ENCODE measurements at places on chromosomes 2 and 18. TPM values are rescaled to one million over a fixed set of nuclear protein-coding genes. Genes with fewer than 3 reads are reported as not detected.

DNA sequence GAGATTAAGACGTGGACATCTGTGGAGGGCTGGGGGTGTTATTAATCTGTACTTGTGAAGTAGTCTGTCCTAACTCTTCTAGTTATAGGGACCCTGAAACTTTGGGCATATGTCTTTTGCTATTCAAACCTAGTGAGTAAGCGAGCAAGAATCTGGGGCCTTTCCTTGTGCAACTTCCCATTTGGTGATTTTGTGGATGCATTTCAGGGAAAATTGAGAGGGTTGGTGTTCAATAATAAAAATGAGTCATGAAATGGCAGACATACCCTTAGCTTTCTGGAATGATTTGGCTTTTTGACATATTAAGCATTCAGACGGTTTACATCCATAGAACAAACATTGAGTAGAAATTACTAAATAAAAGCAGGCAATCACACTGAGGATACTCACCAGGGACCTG is 17.0 kb downstream of the COL4A4 start:
- no peak for DNase-seq

GRCh38 chr2:133497270-133497893 is 70.9 kb downstream of the NCKAP5 start:
- peak; percentile 12 for DNase-seq

GRCh38 chr2:30223413-30223874 is 7.9 kb upstream of the LBH start:
- no peak for DNase-seq

DNA sequence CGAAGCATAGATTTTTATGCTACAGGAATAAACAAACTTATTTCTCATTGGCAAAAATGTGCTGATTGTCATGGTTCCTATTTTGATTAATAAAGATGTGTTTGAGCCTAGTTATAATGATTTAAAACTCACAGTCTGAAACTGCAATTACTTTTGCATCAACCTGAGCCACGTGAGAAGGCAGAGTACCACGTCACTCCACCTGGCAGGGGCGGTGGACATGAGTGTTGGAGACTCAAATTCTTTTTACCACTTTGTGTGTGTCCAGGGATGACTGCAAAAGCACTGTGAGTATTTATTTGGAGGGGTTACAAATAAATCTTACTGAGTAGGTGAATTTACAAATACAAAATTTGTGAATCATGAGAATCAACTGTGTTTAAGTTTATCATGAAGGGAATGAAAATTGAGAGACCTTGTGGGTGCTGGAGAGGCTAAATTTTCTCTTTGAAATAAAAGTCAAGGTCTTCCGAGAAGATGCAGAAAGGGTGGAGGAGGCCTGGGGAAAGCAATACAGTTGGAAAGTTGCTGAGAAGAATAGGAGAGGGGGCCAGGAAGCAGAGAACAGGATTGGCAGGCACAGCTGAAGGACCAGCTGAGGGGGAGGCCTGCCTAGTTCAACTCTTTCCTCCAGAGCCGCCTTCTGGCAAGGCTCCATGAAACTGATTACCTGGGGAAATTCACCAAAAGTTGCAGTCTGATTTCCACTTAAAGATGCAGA is 316.4 kb downstream of the MYCN start:
- no peak for DNase-seq

DNA sequence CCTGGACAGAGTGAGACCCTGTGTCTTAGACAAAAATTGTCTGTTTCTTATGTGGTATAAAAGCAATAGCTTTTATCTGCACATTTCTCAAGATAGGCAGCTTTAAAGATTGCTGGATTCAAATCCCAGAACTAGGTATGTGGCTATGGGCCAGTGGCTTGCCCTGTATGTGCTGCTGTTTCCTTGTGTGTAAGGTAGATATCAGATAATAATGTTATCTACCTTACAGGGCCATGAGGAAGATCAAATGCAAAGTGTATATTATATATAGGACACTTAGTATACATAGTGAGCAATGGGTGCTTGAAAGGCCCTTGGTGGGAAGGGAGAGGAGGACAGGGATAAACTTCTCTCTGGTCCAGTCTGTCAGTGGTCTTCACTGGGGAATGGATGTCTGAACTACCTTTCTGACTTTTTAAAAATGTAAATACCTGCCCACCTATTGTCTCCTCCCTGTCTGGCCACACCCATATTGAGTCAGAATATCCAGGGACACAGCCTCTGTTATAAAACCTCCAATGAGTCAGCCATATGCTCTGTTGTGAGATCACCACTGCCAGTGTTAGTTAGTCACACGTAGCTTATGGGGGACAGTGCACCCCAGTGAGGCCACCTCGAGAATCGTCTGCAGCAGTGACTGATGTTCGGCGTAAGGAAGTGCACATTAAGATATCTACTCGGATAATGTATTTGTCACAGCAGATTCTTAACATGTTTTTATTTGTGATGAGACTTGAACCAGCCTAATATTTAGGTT is 383.4 kb downstream of the PTPRM start:
- peak; percentile 54 for DNase-seq

The TMEM247 gene
- total RNA-seq: 0.32 TPM

- peak; percentile 22 for DNase-seq
These were observed 190.4 kb downstream of the SPP2 start for GRCh38 chr2:234240917-234241316.

The ANKRD53 gene
- total RNA-seq: 1.3 TPM

GRCh38 chr2:29749843-29750242 is 171.5 kb downstream of the ALK start:
- DNase-seq: no peak

- DNase-seq: no peak
These were observed 314.1 kb downstream of the MYCN start for GRCh38 chr2:16254356-16254965.

DNA sequence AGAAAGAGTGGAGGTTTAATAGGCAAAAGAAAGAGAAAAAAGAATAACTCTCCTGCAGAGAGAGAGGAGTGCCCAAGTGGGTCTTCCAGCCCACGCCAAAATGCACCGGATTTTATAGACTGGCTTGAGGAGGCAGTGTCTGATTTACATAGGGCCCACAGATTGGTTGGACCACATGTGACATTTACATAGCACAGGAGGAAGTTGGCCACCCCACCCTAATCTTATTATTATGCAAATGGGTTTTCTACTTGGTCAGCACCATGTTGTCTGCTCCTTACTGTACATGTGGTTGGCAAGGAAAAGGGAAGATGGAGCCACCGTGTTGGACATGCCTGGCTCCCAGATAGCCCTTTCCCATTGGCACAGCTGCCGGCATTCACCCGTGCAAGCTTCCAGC is 56.8 kb downstream of the SP110 start:
- DNase-seq: no peak

DNA sequence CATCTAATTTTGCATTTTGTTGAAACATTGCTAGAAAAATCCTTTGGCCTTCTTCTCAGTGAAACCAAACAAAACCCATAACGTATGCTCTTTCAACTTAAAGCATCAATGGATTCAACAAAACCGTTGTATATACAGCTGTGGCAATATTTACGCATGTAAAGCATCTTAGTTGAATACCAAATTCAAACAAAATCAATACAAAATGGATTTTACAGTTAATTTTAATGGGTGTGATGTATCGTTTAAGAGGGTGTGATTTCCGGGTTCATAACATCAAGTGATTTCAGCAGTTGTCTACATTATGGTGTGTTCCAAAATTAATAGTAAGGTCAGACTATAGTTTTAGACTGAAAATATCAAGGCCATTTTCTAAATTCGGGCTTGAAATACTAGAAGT is 198.2 kb downstream of the TGIF1 start:
- DNase-seq: no peak

The CNGA3 gene
- not detected for total RNA-seq

DNA sequence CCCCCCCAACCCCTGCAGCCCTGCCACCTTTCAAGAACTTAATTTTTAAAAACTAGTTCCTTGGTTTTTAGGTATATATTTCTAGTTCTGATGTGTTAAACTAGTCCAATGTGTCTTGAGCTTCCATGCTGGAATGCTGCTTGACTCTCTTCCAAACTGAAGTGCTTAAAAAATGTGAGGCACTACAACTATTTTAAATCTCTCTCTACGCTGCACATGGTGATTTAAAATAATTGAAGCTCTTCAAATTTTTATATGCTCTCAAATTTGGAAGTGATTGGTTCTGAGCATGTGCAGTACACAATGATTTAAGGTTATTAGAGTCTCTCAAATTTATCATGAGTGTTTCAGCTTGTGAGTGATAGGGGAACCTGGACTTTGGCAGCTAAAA is 192.6 kb upstream of the ZEB2 start:
- no peak for DNase-seq

DNA sequence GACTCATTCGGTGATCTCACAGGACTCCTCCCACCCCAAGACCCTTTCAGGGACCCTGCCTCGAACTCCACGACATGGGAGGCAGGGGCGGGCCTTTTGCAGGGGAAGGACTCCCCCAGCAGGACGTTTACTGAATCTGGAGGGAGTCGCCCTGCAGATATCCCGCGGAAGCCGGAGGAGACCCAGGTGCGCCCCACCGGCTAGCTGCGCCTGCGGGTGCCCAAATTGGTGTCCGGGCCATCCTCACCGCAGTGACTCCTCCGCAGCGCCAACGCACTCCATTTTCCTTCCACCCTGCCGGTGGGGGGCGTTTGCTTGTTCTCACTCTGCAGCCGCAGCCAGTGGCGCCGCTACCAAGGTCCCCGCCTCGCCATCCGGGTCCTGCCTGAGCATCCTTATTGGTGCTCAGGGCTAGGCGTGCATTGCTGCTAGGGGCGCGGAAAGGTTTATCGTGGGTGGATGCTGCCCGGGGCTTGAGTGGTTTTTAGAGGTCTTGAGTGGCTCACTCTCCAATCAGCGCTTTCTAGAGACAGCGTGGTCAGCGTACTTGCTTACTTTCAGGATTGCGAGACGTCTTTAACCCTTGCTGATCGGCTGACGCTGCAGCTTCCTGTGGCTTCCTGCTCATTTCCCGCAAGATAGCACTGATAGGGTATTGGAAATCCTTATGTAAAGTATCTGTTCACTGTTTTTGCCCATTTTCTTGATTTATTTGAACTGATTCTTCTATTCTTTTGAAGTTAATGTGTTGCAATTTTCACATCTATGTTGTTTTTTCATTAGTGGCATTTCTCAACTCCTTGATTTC is 81.4 kb downstream of the BIN1 start:
- DNase-seq: peak; percentile 91

DNA sequence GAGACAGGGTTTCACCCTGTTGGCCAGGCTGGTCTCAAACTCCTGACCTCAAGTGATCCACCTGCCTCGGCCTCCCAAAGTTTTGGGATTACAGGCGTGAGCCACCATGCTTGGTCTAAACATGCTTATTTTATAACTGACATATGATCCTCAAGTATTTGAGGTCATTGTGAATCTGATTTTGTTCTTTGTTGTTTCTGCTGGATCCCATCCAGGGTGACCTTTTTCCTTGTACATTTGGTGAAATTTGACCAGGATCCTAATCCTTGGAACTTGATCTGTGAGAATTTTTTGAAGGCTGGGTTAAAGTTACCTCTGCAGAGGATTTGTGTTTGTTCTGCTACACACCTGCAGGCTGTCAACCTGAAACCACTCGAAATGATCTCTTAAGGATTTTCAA is 49.2 kb downstream of the NPAS2 start:
- no peak for DNase-seq

- peak; percentile 32 for DNase-seq
These were observed 173.3 kb upstream of the ERBB4 start for GRCh38 chr2:212711856-212712255.

GRCh38 chr2:138440759-138441158 is 60.8 kb upstream of the SPOPL start:
- DNase-seq: no peak

DNA sequence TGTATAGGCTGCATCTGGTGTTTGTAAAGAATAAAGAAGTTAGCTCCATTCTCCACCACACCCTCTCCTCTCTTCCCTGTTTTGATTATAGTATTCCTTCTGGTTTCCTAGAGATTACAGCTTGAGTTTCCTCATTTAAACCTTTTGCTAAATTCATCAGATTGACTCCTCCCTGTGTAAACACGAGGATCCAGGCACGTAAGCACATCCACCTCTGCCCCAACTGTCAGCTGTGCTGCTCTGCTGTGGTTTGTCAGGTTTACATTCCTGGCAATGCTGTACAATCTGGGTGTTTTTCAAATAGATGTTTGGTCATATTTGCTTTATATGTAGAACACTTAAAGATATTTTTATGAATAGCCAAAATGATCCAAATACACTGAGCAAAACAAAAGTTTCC is 302.8 kb downstream of the PTGR3 start:
- peak; percentile 93 for DNase-seq

DNA sequence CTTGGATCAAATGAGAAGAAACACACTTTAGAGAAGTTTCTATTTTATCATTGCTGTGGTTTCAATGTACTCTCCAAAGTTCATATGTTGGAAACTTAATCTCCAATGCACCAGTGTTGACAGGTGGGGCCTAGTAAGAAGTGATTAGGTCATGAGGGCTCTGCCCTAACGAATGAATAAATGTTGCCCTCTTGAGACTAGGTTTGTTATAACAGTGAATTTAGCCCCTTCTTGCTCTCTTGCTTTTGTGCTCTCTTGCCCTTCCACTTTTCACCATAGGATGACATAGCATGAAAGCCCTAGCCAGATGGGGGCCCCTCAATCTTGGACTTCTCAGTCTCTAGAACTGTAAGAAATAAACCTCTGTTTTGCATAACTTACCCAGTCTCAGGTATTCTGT is 664.8 kb downstream of the DCC start:
- no peak for DNase-seq

DNA sequence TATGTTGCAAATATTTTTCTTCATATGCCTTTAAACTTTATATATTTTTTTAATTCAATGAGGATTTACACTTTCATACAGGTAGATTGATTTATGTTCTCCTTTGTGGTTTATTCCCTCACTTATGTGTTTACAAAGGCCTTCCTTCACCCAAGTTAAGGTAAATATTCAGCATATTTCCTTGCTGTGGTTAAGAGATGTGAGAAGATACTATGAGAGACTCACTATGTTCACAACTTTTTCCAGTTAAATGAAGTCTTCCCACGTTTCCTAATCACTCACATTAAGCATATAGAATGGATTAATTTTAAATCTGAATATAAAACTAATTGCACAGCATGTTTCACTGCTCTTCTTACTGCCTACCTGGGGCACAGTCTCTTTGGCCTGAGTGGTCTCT is 597 bp downstream of the PECR start:
- no peak for DNase-seq

- DNase-seq: no peak
These were observed 199.3 kb upstream of the CCDC68 start for GRCh38 chr18:55158570-55158969.

DNA sequence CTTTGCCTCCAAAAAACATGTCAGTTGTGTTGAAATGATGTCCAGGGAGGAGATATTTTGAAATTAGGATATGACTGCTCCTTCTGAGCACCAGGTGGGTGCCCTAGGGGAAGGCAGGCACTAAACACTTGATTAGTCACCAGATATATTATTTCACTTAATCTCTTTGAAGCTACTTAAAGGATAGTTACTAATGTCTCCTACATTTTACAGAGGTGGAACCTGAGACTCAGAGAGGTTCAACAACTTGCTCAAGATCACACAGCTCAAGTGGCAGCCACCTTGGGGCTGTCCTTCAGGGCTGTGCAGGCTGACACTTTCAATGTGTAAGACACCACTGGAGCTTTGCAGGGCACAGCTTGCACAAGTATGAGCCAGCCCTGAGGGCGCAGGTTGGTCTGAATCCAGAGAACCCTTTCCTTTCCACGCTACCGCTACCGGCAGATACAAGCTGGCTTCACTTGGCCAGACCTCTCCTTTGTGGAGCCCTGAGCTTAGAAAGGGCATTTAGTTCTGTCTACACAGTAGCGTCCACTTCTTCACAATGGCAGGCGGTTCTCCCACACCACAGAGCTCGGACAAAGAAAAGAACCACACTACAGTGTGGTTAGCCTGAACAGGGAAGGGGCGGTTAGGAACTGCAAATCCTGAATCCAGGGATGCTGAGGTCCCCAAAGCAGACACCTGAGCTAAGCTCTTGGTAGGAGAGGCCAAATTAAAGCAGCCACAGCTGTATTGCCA is 16.4 kb downstream of the ALPK2 start:
- no peak for DNase-seq
